ENCODE measurements at places on chromosomes 4 and X.

GRCh38 chrX:11386812-11387211 lies 93.6 kb downstream of the AMELX start:
- DNase-seq: peak; percentile 14

DNA sequence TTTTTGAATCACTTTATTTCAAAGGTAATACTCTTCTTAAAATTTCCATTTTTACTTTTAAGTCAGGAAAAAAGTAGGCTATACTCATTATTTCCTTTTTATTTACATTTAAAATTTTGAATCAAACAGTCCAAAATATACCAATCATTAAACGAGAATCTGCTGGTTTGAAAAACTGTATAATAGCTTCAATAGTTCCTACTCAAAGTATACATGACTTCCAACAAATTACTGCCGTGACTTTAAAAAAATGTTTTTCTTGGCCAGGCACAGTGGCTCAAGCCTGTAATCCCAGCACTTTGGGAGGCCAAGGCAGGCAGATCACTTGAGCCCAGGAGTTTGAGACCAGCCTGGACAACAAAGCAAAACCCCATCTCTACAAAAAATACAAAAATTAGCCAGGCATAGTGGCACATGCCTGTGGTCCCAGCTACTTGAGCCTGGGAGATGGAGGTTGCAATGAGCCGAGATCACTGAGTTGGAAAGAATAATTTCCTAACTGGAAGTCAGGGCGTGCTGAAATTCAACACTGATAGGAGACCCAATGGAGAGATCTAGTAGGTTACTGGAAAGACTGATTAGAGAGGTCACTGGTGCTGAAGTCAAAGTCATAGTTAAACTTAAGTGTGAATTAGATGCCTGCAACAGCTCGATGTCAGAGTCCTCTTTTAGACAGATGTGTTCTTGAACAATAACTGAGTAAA lies 9.0 kb downstream of the KLHL8 start:
- DNase-seq: no peak

- DNase-seq: no peak
Measured at GRCh38 chr4:174586651-174587050, 64.4 kb upstream of the HPGD start.

DNA sequence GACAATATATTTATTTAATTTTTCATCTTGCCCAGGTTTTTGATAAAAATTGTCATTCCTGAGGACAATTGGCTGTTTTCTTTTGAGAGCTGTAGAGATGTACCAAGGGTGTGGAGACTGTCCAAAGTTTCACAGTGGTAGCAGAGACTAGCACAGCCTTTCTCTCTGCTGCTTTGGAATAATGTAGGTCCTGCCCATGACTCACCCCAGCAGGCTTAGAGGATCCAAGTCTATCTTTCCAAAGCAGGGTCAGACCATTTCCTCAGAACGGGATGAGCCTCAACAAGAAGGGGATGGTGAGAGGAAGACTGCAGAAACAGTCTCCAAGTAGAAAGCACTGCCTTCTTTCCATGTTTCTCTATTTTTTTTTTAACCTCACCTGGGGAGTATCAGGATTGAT lies 131.5 kb upstream of the RPL34 start:
- DNase-seq: no peak

DNA sequence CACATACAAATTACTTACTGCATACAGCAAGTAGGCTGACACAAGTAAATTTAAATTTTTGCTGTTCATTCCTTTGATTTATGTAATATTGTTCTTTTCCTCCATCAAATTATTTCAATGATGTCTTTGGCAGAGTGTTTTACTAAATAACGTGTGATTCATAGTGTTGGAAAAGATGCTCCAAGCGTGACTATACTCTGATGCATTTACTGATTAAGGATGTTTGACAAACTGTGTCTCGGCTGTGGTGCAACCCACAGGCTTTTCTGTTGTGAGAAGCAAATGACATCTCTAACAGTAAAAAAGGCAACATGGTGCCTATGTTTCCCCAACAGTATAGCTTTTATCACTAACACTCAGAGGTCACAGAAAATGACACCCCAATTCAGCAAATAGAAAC lies 540.9 kb downstream of the PPP4R3C start:
- DNase-seq: no peak

DNA sequence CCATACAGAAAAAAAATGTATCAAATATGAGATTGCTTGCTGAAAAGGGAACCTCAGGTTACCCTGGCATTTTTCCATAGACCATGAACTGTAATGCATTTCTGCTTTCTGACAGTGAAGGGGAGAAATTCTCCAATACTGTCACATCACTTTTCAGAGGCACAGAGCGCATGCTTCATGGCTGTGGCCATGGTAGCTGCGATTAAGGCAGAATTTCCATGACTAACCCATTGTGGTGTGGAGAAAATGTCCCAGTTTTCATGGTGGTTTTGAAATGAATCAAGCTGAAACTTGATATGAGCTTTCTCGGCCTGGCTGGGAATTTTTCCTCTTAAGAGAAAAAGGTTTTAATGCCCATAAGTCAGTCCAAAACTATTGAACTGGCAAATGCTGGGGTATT lies 39.5 kb upstream of the MAP3K15 start:
- no peak for DNase-seq

- DNase-seq: no peak
Measured at GRCh38 chr4:28772788-28773187, 1912.1 kb downstream of the STIM2 start.

GRCh38 chr4:33959519-33959918 lies 2284.8 kb downstream of the ARAP2 start:
- no peak for DNase-seq

DNA sequence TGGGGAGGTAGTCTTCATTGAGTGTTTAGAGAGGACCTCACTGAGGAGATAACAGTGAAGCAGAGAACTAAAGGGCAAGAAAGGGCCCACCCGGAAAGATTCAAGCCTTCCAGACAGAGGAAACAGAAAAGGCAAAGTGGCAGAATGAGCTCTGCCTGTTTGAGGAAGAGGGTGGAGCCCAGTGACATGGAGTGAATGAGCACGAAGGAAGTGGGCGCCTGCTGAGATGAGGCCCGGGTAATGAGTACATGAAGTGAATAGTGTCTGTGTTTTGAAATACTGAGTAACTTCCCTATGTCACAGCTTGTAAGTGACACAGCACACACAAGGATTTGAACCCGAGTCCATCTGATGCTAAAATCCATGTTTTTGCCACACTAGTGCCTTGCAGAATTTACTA lies 32.5 kb upstream of the TLR2 start:
- peak; percentile 35 for DNase-seq

GRCh38 chrX:66756717-66757116 lies 117.8 kb upstream of the EDA2R start:
- no peak for DNase-seq

Data from testis (tissue), 5 donors.